Stimulated activated CD4-positive, alpha-beta T cell treated with anti-CD3 and anti-CD28 coated beads, Interleukin-1b, Interleukin-23, amount 100 ng/mL, for 48 hours (primary cell): ENCODE measurements at places on chromosomes 11 and 22.

GRCh38 chr11:26137651-26138050 lies 194.3 kb upstream of the ANO3 start:
- DNase-seq: no peak

GRCh38 chr22:48758881-48759875 lies 1068.5 kb downstream of the BRD1 start:
- no peak for DNase-seq

DNA sequence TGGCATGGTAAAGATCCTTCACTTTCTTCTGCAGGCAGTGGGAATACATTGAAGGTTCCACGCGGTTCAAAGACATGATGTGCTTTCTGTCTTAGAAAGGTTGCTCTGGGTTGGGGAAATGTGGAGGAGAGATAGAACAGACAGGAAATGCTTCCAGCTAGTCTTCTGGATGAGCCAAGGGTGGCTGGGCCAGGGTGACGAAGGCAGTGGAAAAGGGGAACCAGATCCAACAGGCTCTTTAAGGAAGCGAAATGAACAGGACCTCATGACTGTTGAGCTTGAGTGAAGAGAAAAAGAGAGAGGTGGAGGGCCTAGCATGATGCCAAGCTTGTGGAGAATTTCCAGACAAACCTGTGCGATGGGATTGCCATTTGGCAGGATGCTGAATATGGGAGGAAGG lies 56.4 kb upstream of the LMO1 start:
- no peak for DNase-seq

GRCh38 chr11:70187771-70188170 lies 15.3 kb upstream of the FADD start:
- no peak for DNase-seq

GRCh38 chr11:112605093-112605666 lies 344.5 kb upstream of the PLET1 start:
- no peak for DNase-seq

GRCh38 chr11:131465039-131465438 lies 94.6 kb downstream of the NTM start:
- no peak for DNase-seq

DNA sequence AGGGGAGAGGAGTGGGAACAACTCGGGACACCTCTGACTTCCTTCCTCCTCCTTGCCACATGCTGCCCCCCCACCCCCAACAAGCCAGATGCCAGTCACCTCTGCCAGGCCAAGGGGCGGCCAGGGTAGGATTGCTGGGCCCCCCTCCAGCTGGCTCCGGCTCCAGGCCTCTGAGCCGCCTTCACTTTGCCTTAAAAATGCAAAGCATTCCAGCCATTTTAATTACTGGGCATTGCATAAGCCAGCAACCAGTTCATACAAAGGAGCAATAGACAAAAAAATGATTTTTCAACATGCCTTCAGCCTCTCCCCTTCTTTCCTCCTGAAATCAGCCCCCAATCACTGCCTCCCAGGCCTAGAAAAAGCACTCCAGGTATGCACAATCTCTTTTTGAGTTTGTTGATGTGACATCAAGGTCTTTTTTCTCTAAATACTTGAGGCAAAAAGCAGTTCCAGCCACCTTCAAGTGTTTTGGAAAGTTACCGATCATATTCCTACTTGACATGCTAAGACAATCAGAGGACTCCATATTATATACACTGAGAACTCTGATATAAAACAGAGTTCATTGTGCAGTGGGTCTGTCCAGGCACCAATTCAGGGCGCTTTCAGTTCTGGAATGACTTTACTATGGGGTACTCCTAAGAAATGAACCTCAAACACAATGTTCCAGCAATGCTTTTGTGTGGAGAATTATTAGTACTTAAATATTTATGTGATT lies 12.4 kb upstream of the TIMP3 start:
- no peak for DNase-seq

- DNase-seq: no peak
Observed at GRCh38 chr22:45321827-45322226, 12.1 kb downstream of the FAM118A start.

DNA sequence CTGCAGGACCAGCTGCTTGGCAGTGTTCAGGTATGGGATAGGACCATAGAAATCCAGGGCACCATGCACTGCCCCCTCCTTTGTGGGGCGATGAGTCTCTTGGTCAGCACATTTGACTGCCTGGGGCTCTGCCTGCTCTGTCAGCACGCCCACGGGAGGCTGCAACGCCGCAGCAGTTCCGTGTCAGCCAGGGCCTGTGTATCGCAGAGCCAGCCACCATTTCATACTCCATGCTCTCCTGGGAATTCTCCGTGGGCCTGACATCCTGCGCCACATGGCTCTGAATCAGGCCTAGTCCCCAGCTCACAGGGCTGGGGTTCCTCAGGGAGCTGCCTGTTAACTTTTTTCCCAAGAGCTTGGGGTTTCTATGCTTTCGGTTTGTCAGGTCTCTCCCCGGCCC lies 16.9 kb upstream of the RELT start:
- DNase-seq: no peak

DNA sequence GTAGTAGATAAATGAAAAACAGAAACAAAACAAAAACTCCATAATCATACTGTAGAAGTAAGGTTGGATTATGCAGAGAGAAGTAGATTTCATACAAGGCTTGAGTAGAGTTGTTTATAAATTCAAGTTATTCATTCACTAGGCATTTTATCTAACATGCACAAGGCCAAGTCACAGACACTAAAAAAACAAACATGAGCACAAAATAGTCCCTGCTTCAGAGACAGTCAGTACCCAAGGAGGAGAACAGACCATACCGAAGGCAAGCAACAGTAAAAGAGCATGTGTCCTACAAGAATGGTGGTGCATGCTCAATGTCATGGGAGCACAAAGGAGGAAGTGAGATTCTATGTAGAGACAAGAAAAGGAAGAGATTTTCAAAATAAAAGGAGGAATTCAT lies 796.5 kb upstream of the LRRC4C start:
- DNase-seq: no peak
